ENCODE measurements at places on chromosomes 13 and 19. TPM values are rescaled to one million over a fixed set of nuclear protein-coding genes. Genes with fewer than 3 reads are reported as not detected.

GRCh38 chr19:687569-688166 lies 7.6 kb downstream of the PRSS57 start:
- no peak for DNase-seq
- no peaks in the 10 kb centered on the region for H3K36me3 ChIP-seq
- no peak overlapping the region for H3K27ac ChIP-seq
- no peaks in the 10 kb centered on the region for H3K27me3 ChIP-seq
- no peak overlapping the region for H3K4me3 ChIP-seq

DNA sequence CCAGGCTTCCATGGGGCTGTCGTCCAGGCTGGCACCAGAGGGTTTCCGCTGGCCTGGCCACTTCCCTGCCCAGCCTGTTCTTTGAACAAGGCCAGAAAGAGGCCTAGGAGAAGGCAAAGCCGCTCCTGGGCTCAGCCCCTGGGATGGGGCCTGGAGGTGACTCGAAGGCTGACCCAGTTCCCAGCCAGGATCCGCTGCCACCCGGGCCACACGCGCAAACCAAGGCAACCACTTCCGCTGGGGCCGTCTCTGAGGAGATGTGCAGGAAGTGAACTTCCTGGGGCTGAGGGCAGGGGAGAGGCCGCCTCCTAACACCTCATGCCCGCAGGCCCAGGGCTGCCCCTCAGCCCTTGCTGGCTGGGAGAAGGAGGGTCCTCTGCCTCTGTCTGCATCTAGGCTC lies 15.2 kb downstream of the PLEKHF1 start:
- H3K27me3 ChIP-seq: no peaks in the 10 kb centered on the region
- no peak for DNase-seq
- H3K4me1 ChIP-seq: peaks cover 73% of the 10 kb centered on the region
- no peak overlapping the region for H3K4me3 ChIP-seq
- no peaks in the 10 kb centered on the region for H3K36me3 ChIP-seq
- H3K27ac ChIP-seq: peak overlapping the region; percentile 45

DNA sequence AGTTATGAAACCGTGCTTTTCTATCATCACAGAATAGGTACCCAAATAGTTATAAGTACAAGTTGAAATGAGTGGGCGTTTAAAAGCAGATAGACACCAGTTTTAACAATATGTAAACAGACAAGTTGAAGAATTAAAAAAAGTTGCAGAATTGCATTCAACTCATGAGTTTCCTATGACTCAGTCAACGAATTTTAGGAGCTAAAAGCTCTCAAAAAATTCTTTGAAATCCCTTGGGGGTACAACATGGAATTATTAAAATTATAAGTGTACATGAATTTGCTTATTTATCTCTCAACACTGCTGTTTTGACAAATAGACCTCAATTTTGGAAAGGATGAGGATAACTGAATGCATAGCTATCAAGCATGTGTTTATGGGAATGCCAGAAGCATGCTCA lies 693.4 kb downstream of the PCDH9 start:
- H3K4me3 ChIP-seq: no peak overlapping the region
- no peaks in the 10 kb centered on the region for H3K27me3 ChIP-seq
- H3K27ac ChIP-seq: no peak overlapping the region
- no peak for DNase-seq
- H3K36me3 ChIP-seq: no peaks in the 10 kb centered on the region

- H3K27me3 ChIP-seq: no peaks in the 10 kb centered on the region
- H3K36me3 ChIP-seq: no peaks in the 10 kb centered on the region
- no peak overlapping the region for H3K4me3 ChIP-seq
- DNase-seq: no peak
Measured at GRCh38 chr13:67136157-67136556, 94.0 kb downstream of the PCDH9 start.

DNA sequence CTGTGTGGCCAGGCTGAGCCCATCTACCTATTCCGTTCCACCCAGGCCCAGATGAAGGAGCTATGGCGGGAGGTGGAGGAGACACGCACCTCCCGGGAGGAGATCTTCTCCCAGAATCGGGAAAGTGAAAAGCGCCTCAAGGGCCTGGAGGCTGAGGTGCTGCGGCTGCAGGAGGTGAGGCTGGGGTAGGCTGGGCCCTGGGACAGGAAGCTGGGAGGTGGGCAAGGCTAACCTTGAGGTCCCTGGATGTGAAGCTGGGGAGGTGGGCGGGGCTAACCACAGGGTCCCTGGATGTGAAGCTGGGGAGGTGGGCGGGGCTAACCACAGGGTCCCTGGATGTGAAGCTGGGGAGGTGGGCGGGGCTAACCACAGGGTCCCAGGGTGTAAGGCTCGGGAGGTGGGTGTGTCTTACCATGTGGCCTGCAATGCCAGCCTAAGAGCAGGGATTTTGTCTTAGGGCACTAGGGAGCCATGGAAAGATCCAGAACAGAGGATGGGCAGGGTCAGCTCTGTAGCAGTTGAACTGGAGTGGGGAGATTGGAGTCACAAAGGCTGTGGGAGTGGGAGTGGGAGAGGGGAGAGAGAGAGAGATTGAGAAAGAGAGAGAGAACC lies 36.9 kb downstream of the KCNC3 start:
- H3K36me3 ChIP-seq: no peaks in the 10 kb centered on the region
- no peaks in the 10 kb centered on the region for H3K27me3 ChIP-seq
- H3K4me1 ChIP-seq: no peaks in the 10 kb centered on the region
- no peak for DNase-seq
- no peak overlapping the region for H3K4me3 ChIP-seq

GRCh38 chr13:97875218-97875617 lies 78.3 kb upstream of the IPO5 start:
- H3K27ac ChIP-seq: no peak overlapping the region
- DNase-seq: no peak

- H3K27me3 ChIP-seq: no peaks in the 10 kb centered on the region
- no peak overlapping the region for H3K4me3 ChIP-seq
- peaks cover 3% of the 10 kb centered on the region for H3K4me1 ChIP-seq
- DNase-seq: no peak
- H3K36me3 ChIP-seq: no peaks in the 10 kb centered on the region
- no peak overlapping the region for H3K27ac ChIP-seq
Measured at GRCh38 chr13:100128373-100128772, 39.5 kb downstream of the PCCA start.

- no peaks in the 10 kb centered on the region for H3K36me3 ChIP-seq
- H3K27ac ChIP-seq: no peak overlapping the region
- H3K4me3 ChIP-seq: no peak overlapping the region
- peaks cover 12% of the 10 kb centered on the region for H3K4me1 ChIP-seq
Measured at GRCh38 chr19:49106648-49107135, 7.5 kb upstream of the LIN7B start.

- H3K27me3 ChIP-seq: no peaks in the 10 kb centered on the region
- H3K36me3 ChIP-seq: no peaks in the 10 kb centered on the region
- H3K4me3 ChIP-seq: no peak overlapping the region
- no peak overlapping the region for H3K27ac ChIP-seq
- no peaks in the 10 kb centered on the region for H3K4me1 ChIP-seq
Measured at GRCh38 chr13:32932376-32932775, 83.8 kb upstream of the KL start.

DNA sequence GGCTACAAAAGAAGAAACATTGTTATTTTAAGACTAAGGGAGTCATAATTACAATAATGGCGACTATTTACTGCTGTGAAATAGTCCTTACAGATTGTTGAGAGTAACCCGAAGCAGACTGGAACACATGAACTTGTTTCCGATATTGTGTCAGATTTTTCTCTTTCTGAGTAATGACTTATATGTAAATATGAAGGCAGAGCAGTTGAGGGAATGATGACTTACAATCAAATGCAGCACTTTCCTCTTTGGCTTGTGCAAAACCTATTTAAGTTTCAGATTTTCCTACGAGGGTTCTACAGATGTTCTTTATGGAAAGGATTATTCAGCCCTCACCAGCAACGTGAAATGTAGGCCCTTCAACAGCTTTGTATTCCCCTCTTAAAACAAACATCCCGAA lies 198.6 kb downstream of the RGCC start:
- DNase-seq: no peak
- no peaks in the 10 kb centered on the region for H3K27me3 ChIP-seq
- H3K36me3 ChIP-seq: no peaks in the 10 kb centered on the region
- no peak overlapping the region for H3K27ac ChIP-seq

- no peaks in the 10 kb centered on the region for H3K27me3 ChIP-seq
- no peak for DNase-seq
- no peaks in the 10 kb centered on the region for H3K36me3 ChIP-seq
- no peak overlapping the region for H3K4me3 ChIP-seq
Measured at GRCh38 chr13:41361491-41361890, 50.4 kb downstream of the NAA16 start.

DNA sequence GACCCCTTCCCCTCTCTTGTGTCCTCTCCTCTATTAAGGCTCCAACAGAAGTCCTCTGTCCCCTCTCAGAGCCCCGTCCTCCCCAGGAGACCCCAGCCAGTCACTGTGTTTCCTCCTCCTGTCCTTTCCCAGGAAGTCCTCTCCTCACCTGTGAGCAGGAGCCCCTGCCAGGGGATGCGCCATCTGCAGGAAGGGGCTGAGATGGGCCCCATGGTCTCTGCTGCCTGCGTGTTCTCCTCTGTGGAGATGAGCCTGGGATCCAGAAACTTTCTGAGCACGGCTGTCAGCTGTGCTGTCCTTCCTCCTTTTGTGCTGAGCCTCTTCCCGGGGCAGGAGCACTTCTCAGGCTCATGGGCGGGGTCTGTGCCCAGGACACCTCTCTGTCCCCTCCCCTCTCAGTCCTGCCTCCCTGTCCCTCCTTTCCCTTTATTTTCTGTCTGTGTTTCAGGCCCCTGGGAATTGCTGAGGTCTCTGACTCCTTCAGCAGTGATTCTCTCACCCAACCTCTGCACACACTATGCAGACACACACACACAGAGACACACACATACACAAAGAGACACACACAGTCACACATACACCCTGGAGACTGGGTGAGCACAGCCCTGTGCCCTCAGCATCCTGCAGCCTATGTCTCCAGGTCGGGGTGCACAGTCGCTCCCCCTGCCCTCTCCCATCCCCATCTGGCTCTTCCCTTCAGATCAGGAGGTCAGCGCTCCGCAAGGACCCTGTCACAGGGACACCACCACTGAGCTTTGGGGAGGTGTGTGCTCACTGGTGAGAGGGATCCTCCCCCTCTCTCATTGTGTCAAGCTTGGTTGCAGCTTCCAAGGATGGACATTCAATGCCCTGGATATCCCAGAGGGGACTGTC lies at the start of gene CEACAM8:
Gene CEACAM8, minus strand, starts transcription at position 308 of the 873 bp plus-strand sequence. Its CDS starts 96 bp downstream, at position 212.
- no peak for DNase-seq
- H3K27me3 ChIP-seq: no peaks in the 10 kb centered on the region
- H3K36me3 ChIP-seq: no peaks in the 10 kb centered on the region
- H3K4me3 ChIP-seq: no peak within 1 kb of the TSS
- H3K27ac ChIP-seq: no peak within 1 kb of the TSS

DNA sequence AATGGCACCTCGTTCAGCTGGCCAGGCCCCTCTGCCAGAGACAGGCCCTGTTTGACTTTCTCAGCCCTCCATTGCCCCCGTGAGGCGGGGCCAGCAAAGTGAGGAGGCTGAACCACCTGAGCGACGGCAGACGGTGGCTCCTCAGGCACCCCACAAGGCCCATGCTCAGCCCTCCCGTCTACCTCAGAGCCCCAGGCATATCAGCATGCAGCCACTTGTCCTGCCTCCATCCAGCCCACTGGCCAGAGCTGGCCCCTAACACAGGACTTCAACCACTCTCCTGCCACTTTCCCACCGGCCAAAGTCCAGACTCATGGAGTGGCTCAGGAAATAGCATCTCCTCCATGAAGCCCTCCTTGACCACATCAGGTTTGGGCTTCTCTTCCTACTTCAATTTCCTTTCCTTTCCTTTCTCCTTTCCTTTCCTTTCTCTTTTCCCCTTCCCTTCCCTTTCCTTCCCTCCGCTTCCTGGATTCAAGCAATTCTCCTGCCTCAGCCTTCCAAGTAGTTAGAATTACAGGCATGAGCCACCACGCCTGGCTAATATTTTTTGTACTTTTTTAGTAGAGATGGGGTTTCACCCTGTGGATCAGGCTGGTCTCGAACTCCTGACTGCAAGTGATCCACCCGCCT lies 9.3 kb downstream of the SLC7A10 start:
- no peaks in the 10 kb centered on the region for H3K27me3 ChIP-seq
- no peak overlapping the region for H3K4me3 ChIP-seq
- DNase-seq: no peak
- H3K36me3 ChIP-seq: no peaks in the 10 kb centered on the region
- peaks cover 3% of the 10 kb centered on the region for H3K4me1 ChIP-seq
- H3K27ac ChIP-seq: no peak overlapping the region

- no peaks in the 10 kb centered on the region for H3K36me3 ChIP-seq
- no peaks in the 10 kb centered on the region for H3K27me3 ChIP-seq
- DNase-seq: no peak
- H3K27ac ChIP-seq: no peak overlapping the region
Measured at GRCh38 chr13:28499609-28500008, 4.7 kb upstream of the FLT1 start.

The NPAS1 gene
- total RNA-seq: 2.5 TPM

The ZNF284 gene
- total RNA-seq: 1.5 TPM

The LILRA1 gene
- 0.50 TPM for total RNA-seq

The ALOX5AP gene
- 2.5 TPM for total RNA-seq

The ADGRE3 gene
- total RNA-seq: 0.31 TPM

The OR1I1 gene
- not detected for total RNA-seq

The DCLK1 gene
- 4.9 TPM for total RNA-seq

The CCDC122 gene
- total RNA-seq: 31.6 TPM

All from testis (tissue), 5 donors.